ENCODE measurements at places on chromosomes 11 and 22.

GRCh38 chr22:46541536-46541935 is 4.1 kb upstream of the CELSR1 start:
- no peak for DNase-seq

- no peak for DNase-seq
Measured at GRCh38 chr11:95279921-95280868, 49.2 kb upstream of the SESN3 start.

DNA sequence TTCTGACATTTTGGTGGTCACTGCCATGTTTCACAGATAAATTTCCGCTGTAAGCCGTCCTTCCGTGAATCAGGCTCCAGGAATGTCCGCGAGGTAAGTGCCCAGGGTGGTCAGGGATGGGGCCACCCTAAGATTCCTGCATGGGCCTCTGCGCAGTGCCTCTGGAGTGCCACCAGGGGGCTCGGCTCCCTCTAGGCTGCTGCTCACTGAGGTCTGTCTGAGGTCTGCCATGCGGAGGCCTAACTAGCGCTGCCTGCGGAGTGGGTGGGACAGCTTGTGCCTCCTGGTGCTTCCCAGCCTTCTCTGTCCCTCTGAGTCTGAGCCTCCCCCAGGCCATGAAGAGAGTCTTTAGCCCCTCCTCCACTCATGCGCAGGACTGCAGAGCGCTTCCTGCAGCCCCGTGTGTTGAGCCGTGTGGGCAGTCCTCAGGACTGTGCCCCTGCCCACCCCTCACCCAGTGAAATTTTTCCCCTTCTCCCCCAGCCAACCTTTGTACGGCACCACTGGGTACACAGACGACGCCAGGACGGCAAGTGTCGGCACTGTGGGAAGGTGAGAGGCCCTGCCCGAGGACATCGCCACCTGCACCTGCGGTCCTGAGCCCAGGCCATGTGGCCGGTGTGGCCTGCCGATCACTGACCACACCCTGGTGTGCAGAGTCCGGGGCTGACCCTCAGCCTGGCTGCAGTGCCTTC is 11.9 kb upstream of the MDK start:
- DNase-seq: peak; percentile 63

- no peak for DNase-seq
Measured at GRCh38 chr11:116641561-116642045, 131.2 kb downstream of the BUD13 start.

- no peak for DNase-seq
Measured at GRCh38 chr11:110323786-110324185, 27.4 kb upstream of the RDX start.

- no peak for DNase-seq
Measured at GRCh38 chr11:130475426-130476053, 27.1 kb downstream of the ADAMTS15 start.

GRCh38 chr11:119373921-119374631 is 7.4 kb downstream of the USP2 start:
- DNase-seq: peak; percentile 39

GRCh38 chr11:34972892-34973291 is 56.5 kb downstream of the PDHX start:
- DNase-seq: no peak

GRCh38 chr22:21915624-21916308 is 36.9 kb downstream of the PPM1F start:
- DNase-seq: no peak

DNA sequence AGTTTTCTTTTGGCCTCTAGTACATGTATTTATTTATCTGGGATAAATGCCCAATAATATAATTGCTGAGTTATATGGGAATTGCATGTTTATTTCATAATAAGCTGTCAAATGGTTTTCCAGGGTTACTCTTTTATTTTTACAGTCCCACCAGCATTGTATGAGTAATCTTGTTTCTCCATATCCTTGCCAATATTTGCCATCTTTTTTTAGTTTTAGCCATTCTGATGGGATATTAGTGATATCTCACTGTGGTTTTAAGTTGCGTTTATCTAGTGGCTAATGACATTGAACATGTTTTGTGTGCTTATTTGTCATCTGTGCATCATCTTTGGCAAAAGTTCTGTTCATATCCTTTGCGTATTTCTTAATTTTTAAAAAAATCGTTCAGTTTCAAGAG is 372.8 kb upstream of the CCDC179 start:
- no peak for DNase-seq

- no peak for DNase-seq
Measured at GRCh38 chr22:45612940-45613339, 58.7 kb upstream of the ATXN10 start.

GRCh38 chr11:35107861-35108260 is 31.1 kb upstream of the CD44 start:
- DNase-seq: no peak

GRCh38 chr22:40044870-40045834 is 50.4 kb downstream of the FAM83F start:
- peak; percentile 77 for DNase-seq

DNA sequence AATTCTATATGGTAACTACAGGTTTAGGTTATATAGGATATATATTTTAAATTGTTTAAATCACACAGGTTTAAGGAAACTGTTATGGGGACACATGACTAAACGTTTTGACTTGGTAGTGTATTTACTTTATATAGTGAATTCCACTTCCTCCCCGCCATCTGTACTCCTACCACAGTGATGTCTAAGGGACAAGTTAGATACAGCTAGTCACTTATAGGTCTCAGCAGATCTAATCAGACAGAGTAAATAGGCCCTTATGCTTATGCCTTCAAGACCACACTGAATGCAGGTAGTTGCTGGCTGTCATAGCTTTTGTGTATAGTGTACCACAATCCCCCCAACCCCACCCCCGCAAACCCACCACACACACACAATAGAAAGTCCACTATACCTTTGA is 8.2 kb downstream of the SESN3 start:
- DNase-seq: no peak

GRCh38 chr11:108218455-108218854 is 4.0 kb downstream of the NPAT start:
- no peak for DNase-seq

- no peak for DNase-seq
Measured at GRCh38 chr11:95262994-95263765, 32.2 kb upstream of the SESN3 start.

DNA sequence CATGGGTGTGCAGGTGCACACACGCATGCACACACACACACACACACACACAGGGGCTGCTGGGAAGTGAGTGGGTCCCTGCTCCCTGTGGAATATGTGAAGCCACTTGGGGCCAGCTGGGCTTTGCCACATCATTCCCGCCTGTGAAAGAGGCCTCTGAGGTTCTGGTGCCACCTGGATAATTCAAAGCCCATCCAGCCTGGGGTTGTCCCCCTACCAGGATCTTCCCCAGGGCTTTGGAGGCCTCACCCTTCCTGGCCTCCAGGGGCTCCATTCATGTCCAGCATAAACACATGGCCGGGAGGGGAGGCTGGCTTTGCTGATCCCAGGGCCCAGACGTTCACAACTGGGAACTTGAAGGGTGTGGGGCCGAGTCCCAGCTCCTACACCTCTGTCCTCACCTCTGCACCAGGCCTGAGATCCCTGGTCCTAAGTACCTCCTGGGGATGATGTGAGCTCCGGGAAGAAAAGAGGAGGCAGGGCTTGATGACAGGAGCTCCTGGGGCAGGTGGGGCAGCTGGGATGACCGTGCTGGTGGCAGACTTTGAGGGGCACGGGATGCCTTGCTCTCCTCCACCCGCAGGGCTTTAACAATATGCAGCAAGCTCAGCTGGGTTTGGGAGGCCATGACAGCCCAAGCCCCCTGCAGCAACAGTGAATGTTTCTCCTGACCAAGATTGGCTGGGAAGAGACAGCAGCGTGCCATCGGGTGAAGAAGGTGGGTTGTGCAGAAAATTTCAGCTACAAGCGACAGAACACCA is 14.2 kb downstream of the LINC01488 start:
- no peak for DNase-seq
